ENCODE measurements at places on chromosomes 3 and 15.

GRCh38 chr3:196314597-196314996, 3.4 kb downstream of the DYNLT2B start:
- DNase-seq, result no peak

DNA sequence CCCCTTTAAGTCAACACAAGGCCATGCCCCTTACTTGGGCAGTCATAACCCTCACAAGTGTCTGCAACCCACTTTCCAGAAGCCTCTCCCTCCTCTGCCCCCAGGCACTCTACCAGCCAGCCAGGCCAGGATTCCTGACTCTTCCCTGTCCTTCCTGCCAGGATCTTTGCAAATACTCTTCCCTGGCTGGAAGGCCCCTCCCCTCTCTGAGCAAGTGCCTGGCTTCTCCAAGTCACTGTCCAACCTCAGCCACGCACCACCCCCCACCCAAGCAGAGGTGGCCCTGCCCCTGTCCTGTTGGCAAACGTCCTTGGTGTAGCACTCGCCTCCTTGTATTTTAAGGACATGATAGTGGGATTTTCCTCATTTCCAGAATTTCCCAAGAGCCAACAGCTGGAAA, 54.7 kb upstream of the USP3 start:
- peak; percentile 79 for DNase-seq

DNA sequence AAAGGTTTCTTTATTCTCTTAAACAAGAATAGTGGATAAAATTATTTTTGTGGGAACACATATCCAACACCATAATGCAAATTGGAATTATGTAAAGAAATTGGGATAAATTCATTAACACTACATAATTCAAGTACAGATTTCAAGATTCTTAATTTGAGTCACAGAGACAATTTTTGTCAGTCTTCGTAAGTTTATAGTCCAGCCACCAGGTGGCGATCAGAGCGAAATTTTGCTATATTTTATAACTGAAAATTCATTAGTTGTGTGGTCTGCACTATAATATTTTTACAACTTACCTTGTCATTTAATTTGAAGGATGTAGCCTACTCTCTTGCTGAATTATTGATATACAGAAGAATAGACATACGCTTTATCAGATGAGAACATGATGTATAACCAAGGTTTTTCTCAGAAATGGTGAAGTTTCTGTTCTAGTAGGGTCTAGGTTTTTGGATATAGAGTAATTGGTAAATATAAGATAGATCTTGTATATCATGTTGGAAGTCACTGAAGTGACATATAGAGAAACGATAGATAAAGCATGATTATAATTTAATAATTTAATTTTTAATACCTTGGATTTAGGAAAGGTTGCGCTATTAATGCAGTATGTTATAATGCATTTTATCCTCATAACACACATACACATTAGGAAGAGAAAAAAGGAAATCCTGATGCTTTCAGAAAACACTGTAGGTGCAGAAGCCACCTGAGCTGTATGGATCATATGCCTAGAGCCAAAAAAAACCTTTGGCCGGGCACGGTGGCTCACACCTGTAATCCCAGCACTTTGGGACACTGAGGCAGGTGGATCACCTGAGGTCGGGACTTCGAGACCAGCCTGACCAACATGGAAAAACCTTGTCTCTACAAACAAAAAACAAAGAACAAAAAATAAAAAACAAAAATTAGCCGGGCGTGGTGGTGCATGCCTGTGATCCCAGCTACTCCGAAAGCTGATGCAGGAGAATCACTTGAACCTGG, 31.7 kb downstream of the PLSCR4 start:
- DNase-seq, result peak; percentile 28

GRCh38 chr15:89358435-89358754, 23.8 kb upstream of the POLG start:
- no peak for DNase-seq

GRCh38 chr3:19489936-19490335, 341.6 kb downstream of the KCNH8 start:
- no peak for DNase-seq

All from BE2C (cell line).